ENCODE measurements at places on chromosomes 1 and 21.

GRCh38 chr1:52455686-52456085, 51.3 kb downstream of the PRPF38A start:
- no peak for DNase-seq

DNA sequence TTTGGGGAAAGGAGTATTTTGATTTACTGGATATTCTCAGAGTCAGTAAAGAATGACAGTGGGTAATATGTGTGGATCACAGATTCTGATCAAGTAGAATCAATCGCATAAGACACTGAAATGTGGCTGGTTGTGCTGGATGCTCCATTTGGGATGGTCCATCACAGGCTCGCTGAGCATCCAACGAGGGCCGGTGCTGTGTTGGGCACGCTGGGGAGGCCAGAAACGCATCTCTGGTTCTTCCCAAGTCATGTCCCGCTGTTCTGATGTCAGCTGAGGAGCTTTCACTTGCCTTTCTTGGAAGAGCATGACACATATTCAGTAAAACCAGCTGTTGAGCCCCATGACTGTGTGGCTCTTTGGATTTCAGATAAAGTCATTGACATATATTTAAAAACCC, 72.0 kb downstream of the UMODL1 start:
- no peak for DNase-seq

GRCh38 chr1:247387565-247387964, 28.4 kb upstream of the NLRP3 start:
- DNase-seq: no peak

DNA sequence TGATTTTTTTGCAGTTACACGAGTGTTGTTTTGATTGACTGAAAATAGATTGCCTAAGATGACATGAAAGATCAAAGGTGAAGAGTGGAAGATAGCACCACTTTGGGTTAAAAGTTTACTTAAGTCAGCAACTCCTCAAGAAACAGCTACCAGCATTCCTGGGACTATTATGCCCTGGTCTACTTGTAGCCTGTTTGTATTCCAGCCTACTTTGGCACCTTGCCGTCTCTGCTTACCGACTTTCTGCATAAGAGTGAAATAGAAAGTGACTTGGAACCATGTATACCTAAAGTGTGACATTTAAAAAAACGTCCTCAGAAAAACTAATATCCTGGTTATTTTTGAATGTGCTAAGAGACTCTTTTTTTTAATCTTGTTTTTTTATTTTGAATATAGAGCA, 631.5 kb upstream of the PTBP2 start:
- no peak for DNase-seq
